NCI-H226 (cell line): ENCODE measurements at places on chromosomes 16 and 17.
A peak's percentile ranks its signal among the peaks of the same experiment; 100 is the strongest.

- DNase-seq, result no peak
These were observed 52.2 kb downstream of the NDE1 start for GRCh38 chr16:15701975-15702970.

DNA sequence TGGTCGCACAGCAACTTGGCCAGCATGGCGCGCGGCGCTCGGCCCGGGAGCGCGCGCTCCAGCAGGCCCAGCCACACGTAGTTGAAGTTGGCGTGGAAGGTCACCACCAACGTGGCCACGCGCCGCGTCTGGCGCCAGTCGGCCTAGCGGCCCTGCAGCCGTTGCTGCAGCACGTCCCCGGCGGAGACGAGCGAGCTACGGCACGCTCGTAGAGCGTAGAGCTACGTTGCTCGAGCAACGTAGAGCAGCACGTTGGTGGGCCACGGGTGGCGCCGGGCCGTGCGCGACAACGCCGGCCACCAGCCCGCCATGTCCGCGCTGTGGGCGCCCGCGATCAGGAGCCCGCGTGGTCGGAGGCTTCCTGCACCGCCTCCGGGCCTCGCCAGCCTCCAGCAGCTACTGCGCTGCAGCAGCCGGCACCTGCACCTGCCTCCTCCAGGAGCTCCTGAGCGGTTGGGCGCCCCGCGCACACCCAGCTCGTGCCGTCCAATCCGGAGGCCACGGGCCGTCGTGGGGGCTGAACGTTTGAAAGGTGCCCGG, 13.4 kb upstream of the SULT1A1 start:
- DNase-seq, result no peak

GRCh38 chr16:68072038-68072695, 13.0 kb upstream of the NFATC3 start:
- peak; percentile 65 for DNase-seq

GRCh38 chr17:57889892-57890856, 40.3 kb upstream of the MRPS23 start:
- DNase-seq, result peak; percentile 85

GRCh38 chr17:4375039-4375748, 8.7 kb upstream of the UBE2G1 start:
- DNase-seq, result no peak

DNA sequence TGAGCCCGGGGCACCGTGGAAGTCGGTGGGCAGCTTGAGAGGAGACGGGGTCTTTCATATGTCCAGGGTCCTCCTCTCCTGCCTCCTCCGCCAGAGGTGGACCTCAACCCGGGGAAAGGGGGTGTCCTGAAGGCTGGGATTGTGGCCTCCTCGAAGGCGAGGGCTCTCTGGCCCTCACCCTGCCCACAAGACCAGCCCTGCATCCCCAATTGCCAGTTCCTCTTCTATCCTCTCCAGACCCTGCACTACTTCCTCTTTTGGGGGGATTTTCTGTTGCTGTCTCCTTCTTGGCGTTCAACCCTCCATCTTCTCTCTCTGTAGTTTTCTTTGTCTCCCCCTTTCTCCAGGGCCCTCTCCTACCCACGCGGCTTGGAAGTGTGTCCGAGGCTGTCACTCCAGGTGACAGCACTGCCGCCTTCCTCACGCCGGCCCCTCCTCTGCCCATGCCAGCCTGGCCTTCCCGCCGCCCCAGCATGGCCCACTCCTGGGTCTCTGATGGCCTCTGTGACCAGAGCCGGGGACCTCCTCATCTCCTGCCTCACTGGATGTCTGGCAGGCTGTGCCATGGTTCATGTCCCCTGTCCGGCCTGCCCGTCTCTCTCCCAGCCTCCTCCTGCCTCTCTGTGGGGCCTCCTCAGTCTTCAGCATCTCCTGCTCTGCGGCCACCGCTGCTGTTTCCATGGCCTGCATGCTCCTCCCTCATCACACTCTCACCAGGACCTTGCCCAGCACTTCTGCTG, 2.4 kb upstream of the ITGAX start:
- no peak for DNase-seq

DNA sequence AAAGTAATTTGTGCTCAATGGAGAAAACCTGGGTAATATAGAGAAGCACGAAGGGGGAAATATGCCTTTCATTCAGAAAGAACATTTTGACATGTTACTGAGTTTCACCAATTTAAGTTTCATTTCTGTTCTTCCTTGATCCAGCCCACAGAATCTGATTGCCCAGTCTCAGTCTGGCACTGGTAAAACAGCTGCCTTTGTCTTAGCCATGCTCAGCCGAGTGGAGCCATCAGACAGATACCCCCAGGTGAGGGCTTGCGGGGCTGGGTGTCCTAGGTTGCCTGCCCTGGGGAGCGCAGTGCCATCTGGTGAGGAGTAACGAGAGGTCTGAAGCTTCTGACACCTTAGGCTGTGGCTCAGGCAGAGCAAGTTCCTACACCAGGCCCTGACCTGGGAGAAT, 17.7 kb downstream of the DDX19A start:
- DNase-seq, result no peak

DNA sequence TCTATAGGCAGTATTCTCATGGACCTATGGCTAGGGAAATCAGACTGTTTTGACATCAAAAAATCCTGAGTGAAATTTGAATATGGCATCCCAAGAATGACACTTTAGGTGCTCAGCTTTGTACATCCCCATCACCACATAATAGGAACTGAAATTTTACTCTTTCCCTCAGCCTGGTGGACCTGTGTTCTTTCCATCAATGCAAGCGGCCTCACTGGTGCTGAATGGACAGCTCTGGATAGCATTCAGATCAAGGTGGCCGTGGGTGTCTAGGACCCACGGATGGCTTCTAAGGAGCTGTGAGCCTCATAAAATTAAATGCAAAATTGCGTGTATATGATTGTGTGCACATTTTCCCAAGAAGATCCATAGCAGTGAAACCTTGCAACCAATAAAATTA, 152.6 kb downstream of the MAP2K6 start:
- DNase-seq, result no peak

DNA sequence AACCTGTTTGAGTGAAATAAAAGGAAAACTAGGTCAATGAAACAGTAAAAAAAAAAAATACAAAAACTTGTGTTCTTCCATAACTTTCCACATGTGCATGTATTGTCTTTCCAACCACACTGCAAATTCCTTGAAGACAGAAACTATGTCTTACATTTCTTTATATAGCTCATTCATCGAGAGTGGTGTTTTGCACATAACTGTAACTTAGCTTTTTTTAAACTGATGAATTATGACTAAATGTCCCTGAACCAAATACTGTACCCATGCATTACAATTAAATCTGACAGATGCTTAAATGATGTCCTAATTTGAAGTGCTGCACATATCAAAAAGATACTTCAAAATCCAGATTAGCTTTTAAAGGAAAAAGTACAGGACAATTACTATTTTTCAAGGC, 50.1 kb downstream of the BRIP1 start:
- DNase-seq, result no peak
